ENCODE measurements at places on chromosomes 11 and 22.

DNA sequence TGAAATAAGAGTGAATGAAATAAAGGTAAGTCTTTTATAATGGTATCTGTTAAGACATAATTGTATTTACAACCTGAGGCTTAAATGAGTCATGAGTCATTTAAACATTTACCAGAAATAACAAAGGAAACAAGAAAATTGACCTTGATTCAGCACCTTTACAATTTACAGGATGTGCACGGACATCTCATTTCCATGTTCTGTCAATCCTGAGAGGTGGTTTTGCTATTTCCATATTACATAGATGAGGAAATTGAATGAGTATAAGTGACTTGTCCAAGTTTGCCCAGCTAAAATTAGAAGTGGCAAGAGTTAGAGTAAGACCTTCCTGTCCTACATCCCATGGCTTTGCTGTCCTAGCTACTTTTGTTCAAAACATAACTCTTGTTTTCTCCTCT is 89.1 kb downstream of the TRIM44 start:
- DNase-seq: no peak

DNA sequence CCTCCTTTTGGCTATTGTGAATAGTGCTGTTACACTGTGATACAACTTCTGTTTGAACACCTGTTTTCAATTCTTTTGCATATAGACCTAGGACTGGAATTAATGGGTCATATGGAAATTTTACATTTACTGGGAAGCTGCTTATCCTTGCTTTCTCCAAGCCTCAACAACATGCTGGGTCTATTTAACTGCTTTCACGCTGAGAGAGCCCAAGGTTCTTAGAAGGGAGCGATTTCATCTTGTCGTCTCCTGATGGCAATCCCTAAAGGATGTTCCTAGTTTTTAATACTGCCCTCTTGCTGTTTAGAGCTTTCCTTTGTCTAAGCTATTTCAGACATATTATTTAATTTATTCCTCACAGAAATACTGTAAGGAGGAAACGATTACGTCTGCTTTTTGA is 15.5 kb downstream of the IRAG1 start:
- no peak for DNase-seq

DNA sequence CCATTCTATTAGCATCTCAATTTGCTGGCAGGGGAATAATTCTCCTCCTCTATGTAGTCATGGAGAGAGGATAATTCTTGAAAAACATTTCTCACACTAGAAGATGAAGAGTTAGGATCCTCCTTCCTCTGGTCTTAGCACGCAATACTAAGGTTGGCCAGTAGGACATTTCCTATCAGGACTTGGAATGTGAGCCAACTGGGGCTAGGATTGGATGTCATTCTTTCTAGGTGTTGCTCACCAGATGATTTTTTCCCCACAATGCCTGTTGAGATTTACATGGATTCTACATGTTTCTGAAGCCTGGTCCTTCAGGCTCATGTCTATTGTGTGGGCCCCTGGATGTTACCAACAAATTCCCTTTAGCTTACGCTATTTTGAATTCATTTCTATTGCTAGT is 28.0 kb downstream of the SLN start:
- no peak for DNase-seq

GRCh38 chr11:30801357-30801756 is 215.2 kb upstream of the MPPED2 start:
- no peak for DNase-seq

DNA sequence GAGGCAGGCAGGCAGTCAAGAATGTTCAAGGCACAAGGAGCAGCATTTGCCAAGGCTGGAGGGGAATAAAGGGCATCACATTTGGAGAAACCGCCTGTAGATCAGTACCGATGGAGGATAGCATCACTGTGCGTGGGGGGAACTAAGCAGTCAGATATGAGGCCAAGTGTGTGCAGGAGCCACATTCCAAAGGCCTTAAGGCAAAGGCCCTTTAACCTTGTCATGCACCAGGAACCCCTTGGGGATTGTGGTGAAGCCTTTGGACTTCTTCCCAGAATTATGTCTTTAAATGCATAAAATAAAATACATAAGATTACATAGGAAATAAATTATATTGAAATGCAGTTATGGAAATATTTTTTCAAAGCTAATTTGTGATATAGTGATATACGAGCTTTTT is 532.1 kb downstream of the BUD13 start:
- DNase-seq: no peak

GRCh38 chr11:2537010-2537705 is 92.3 kb downstream of the KCNQ1 start:
- DNase-seq: no peak

DNA sequence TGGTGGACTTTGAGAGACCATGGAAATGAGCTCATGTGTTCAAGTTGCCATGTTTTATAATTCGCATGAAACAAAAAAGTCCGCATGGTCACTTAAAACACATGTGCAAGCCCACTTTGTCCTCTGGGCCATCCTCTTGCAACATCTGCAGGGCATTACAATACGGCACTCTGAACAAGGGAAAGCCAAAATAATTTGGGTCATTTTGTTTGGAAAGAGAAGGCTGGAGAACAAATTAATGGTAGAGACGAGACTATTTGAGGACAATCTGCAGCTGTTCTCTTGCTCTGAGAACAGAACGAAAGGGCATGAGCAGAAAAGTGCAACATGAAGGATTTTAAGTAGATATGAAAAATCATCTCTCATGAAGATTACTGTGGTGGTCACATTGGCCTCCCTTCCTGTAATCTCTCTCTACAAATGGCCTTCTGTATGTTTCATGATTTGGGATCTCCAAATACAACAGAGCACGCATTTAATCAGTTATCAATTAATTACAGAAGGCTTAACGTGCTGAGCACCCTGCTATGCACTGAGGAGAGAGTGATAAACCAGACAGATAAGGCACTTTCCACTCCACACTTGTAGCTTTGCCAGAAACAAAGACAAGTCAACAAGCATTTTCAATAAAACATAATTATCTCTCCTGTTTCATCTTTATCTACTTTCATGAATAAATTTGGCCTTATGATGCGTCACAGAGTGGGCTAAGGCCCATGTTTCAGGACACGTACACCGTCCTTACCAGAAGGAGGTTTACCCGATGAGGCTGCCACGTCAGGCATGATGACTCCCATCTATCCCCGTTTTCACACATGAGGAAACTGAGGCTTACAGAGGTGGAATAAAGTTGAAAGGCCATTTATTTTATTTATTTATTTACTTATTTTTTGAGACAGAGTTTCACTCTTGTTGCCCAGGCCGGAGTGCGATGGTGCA is 384.1 kb downstream of the LARGE1 start:
- DNase-seq: no peak

DNA sequence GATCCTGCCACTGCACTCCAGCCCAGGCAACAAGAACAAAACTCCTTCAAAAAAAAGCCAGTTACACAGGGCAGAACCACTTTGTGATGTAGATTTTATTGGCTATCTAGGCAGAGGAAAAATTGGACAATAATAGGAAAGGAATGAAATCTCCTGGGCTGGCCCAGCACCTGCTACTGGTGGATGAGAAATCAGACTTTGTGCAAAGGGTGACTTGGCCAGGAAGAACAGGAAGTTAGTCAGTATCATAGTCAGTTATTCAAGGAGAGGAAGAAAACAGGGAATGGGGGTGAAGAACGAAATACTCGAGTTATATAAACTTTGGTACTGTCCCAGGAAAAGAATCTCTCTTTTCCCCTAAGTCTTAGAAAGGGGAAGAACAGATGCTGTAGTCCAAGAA is 11.0 kb upstream of the SPTBN2 start:
- DNase-seq: no peak

DNA sequence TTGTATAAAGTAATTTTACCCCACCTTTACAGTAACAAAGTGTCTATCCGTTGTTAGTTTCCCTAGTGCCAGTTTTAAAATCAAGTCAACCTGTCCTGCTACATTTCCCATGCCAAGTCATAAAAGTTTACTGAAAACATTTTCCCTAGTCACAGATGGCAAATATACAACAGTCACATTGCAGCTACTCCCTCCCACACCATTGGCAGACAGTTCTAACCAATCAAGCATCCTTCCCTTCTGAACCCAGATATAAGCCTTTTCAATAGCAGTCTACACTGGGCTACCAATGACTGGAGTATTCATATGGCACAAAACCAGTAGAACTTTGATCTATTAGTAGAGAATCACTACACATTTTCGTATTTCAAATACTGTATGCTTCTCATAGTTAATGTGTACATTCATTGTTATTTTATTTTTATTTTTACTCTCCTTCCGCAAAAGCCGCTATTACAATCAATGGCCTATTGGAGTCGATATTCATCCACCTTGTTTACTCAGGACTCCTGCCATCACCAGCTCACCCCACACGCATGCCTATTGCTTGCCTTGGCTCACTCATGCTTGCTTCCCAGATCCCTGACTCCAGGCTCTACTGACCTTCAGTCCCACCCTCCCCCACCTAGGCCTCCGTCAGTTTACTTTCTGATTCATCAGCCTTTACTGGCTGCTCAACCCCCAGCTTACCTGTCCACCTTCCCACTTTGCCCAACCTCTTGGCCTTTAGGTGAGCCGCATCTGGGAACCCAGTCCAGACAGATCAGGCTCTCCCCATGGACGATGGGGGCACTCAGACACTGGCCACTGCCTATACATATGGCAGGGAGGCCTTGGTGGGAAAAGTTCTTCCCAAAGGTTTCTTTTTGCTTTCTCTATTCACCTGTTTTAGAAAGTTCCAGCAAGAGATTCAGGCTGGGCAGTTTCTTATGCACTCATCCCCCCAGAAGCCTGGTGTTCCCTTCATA is 408.4 kb downstream of the SOX6 start:
- no peak for DNase-seq

DNA sequence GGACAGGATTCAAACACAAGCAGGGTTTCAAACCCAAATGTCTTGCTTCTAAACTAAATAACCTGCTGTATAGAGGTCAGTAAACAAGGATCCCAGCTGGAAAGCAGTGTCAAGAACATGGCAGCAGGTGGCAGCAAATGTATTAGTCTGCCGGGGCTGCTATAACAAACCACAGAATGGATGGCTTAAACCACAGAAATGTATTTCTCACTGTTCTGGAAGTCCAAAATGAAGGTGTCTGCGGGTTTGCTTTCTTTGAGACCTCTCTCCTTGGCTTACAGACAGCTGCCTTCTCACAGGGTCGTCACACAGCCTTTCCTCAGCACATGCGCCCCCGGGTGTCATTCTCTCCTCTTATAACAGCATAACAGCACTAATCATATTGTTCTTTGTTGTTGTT is 65.1 kb upstream of the LRRC55 start:
- peak; percentile 40 for DNase-seq

- no peak for DNase-seq
Observed at GRCh38 chr11:28366549-28367346, 258.6 kb downstream of the METTL15 start.

GRCh38 chr11:72712841-72713240 is 38.6 kb upstream of the PDE2A start:
- no peak for DNase-seq

DNA sequence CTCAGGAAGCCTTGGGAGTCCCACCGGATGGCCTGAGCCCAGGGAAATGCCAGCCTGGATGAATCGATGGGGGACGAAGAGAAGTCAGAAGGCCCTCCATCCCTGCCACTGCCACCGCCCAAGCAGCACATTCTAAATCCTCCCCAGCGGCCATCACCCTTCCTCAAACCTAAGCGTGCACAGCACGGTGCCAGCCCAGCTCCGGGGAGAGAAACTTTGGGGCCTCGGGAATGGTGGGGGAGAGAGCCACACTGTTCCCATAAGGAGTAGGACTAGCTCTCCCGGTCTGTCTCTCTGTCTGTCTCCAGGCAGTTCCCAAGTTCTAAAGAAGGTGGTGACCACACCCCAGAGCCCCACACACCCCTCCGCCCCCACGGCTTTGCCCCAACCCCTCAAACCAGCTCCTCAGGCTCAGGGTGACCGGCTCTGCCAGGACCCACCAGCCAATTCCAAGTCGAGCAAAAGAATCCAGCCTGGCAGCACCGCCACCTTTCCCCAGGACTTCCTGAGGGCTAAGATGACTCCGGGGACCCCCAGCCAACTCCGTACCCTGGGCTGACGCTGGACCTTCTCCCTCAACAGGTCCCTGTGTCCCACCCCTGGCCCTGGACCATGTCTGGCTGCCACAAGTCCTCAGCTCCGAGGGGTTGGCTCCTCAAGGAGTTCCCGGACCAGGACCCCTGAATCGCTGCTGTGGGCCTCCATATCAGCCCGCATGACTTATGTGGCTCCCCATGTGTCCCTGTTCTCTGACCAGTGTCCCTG is 2.7 kb downstream of the AHNAK start:
- no peak for DNase-seq

DNA sequence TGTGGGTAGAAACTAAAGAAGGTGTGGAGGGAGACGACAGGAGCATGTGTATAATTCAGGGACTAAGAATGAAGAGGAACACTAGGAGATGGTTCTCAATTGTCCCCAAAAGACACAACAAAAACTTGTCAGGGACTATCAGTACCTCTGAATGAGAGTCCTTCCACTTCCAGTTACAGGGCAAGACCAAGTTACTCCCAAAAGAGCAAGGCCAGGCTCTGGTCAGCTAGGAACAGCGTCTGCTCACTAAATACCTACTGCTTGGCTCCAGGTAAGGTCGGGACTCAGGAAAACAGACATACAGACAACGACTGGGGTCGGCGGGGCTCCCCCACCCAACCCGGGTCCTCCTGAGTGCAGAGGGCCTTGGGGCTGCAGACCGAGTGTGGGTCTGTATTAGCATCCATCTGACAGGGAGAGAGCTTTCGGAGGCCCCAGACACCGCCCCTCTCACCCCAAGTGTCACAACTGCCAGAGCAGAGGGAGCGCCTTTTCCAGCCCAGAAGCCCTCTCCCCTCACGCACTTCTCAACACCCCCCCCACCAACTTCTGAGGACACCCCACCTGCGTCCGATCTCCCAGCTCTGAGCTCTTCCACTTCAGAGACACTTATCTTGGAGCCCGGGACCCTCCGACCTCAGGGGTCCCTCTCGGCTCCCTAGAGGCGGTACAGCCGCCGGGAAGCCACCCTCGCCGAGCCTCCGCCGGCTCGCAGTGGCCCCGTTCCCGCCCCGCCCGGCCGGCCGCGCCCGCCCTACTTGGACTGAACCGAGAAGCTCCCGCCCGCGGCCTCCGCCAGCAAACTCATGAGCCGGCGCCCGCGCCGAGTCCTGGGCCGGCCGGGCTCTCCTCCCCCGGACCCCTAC is 522 bp downstream of the RHOG start:
- peak; percentile 46 for DNase-seq

GRCh38 chr11:130840679-130841078 is 75.6 kb downstream of the SNX19 start:
- DNase-seq: no peak

GRCh38 chr11:3947061-3947460 is 91.6 kb downstream of the STIM1 start:
- DNase-seq: peak; percentile 91

- no peak for DNase-seq
Observed at GRCh38 chr22:20423008-20423905, 14.4 kb downstream of the SCARF2 start.
